ENCODE measurements at places on chromosomes 6 and 20.

DNA sequence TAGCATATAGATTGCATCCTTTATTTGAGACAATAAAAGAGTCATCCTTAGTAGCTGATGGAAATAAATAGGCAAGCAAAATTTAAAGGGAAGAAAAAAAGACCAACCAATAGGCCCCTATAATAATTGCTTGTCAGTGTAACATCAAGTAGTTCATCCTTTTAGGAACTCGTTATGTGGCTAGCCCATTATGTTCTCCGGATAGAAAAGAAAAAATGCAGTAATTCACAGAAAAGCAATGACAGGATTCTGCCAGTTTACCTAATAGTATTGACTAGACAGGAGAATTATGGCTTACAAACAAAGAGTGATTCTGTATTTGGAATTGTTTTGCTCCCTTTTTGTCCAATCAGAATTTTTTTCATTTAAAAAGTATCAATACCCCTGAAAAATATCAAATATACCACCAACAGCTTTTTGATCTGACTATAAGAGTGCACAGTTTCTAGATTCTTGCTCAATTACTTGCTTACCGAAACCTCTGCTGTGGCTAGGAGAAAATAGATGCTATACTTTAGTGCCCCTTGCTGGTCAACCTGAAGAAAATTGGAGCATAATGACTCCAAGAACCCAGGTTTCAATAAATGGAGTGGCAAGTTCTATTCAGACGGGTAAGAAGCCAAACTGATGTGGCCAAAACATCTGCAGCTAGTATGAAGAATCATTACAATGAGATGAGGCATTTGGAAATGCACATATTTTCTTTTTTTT, 91.5 kb upstream of the SASH1 start:
- DNase-seq: peak; percentile 63

DNA sequence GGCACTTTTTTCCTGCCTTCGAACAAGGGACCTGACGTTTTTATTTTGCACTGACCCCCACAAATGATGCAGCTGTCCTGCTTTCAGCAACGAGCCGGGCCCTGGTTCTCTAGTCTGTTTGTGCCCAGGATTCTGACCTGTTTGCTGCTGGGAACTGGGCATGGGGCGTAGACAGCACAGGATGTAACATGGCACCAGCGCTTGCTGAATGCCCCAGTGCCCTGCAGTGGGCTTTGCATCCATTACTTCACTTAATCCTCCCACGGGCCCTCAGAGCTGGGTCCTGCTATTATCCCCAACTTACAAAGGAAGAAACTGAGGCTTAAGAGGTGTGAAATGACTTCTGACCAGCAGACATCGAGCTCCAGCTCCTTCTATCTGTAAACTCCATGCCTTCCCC, 80.4 kb upstream of the PMEPA1 start:
- no peak for DNase-seq

DNA sequence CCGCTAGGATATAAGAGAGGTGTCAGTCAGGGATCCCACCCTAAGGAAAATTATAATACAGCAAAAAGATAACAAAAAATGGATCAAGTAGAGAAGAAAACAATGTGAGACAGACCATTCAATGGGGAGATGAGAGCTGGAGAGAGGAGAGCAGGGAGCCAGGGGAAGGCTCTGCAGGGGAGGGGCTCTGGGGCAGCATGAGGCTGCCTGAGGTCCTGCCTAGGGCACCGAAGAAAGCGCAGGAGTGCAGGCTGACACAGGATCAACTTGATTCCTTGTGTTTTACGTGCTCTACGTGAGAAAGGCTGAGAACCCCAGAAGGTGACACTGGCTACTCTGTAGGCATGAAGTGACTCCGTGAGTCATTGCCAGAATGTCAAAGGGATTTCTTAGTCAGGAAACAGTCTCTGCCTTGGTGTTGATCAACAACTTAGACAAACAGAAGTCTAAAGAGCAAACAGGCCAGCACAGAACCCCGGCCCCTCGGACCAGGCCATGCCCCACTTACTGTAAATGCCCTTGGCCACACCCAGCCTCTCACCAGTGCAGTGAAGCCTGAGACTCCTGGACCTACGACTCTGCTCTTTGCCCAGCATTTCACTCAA, 290.1 kb upstream of the PRDM1 start:
- no peak for DNase-seq

DNA sequence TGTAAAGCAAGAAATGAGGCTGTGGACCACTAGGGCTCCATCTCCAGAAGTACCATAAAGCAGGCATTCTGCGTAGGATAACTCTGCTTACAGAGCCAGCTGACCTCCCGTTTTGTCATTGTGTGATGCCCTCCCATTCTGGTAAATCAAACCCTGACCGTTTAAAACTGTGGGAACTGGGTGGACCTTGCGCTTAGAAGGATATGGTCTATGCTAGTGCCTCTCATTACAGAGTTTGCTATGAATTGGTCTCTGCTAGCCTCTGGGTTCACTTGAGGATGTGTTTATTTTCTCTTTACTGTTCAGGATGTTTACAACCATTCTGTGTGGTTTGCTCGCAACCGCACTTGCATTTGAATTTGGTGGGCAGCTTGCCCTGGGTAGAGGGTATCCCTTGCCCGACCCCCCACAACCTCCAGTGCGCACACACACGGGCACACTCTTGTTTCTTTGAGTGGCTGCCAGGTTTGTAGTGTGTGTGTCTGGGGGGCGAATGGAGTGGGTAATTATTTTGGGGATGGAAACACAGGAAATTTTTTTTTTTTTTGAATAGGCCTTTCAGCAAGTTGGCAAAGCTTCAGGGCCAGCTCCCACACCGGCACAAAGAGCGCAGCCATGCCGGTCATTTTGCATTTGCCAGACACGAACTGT, 198.3 kb downstream of the JARID2 start:
- DNase-seq: peak; percentile 32

GRCh38 chr6:158218467-158218866, 50.3 kb downstream of the GTF2H5 start:
- DNase-seq: no peak

- DNase-seq: peak; percentile 29
Measured at GRCh38 chr6:149217466-149217888, 100.0 kb upstream of the TAB2 start.

DNA sequence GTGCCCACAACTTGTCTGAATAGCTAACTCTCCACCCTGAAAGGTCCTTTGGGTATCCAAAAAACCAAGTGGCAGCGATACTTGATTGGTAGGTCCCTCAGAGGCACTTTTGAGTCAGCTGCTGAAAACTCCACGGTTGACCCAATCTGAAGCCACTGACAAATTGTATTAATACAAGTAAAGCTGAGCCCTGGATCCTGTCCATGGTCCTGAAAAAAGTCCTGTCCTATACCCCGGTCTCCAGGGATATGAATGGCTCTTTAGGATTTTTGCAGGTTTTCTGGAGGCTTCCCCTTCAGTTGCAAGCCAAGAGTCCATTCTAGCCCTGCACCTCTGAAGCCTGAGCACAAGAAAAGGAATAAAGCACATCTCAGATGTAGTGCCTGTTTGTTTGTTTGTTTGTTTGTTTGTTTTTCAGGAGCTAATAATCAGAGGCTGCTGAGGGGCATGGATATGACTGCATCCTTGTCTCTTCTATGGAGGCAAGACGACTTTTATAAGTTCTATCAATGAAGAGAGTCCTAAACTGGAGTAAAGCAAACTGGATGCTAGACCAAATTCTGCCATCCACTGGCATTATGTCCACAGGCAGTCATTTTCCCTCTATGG, 1.7 kb upstream of the SLC12A5 start:
- peak; percentile 44 for DNase-seq

DNA sequence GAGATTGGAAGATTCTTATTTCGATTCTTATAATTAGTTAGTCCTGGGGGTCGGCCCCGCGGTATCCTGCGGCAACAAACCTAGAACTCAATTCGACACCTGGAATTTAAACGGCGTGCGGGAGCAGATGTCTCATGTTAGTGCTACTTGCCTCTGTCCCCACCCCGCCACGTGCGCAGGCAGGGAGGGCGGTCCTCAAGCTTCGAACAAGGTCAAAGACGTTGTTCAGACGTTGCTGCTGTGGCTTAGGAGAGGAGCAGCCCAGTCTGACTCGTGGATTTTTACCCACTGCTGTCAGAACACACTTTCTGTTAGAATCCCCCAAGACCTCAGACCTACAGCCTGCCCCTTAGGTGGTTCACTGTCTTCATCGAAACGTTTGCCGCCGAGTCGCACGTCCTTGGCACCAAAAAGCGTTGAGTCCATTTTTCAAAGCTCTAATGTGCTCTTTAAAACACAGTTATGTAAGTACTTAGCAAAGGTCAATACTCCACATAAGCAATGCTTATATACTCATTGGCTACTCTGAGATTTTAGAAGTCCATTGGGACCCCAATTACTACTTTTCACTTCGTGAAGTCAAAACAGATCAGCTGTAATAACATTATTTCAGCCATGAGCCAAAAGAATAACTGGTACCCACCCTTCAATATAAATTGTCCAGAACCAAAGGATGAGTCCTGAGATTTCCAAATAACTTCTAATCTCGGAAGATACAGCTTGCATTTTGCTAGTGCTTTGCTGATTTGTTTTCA, 2.7 kb upstream of the C6orf62 start:
- peak; percentile 97 for DNase-seq

- no peak for DNase-seq
Measured at GRCh38 chr6:99409672-99410071, 15.4 kb downstream of the PNISR start.

DNA sequence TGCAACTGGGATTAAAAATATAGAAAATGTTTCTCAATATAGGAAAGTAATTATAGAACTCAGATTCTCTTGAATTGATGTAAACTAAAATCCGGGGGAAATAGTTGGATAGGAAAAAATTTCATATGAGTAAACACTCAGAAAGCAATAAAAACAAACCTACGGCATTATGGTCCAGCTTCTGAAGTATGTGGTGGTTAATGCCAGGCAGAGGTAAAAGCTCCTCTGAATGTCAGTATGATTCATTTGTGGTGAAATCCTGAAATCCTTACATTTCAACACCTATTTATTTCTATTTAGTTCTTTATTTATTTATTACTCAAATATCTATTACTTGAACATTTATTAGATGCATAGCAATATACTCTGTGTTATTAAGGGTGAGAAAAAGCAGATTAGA, 145.1 kb downstream of the RIMS1 start:
- no peak for DNase-seq

DNA sequence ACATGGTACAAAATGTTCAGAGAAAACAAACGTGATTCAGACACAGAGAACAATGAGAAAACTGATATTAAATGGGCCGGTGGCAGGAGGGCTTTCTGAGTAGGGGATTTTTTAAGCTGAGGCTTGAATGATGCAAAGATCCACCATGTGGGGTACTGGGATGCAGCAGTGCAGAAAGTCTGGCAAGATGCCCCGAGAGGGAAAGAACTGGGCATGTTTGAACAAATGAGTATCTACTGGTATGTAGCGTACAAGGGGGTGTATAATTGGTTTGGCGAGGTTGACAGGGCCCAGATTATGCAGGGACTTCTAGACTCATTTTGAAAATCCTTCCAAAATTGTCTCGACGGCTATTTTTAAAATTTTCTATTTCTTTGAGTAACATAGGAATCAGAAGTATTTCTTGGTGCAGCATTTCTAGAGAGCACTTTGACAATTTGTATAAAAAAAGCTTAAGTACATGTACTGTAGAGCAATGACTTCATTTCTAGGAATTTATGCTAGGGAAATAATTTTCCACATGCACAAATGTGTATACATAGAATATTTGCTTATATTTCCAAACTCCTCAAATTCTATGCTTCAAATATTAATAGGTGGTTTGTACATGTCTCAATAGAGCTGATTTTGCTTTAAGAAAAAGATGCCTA, 119.6 kb upstream of the DOK5 start:
- peak; percentile 5 for DNase-seq

GRCh38 chr6:133165235-133165634, 75.9 kb upstream of the EYA4 start:
- no peak for DNase-seq

- DNase-seq: peak; percentile 2
Measured at GRCh38 chr20:26276554-26277210, 580.0 kb upstream of the ZNF337 start.

- peak; percentile 88 for DNase-seq
Measured at GRCh38 chr6:129006724-129007514, 124.0 kb downstream of the LAMA2 start.

DNA sequence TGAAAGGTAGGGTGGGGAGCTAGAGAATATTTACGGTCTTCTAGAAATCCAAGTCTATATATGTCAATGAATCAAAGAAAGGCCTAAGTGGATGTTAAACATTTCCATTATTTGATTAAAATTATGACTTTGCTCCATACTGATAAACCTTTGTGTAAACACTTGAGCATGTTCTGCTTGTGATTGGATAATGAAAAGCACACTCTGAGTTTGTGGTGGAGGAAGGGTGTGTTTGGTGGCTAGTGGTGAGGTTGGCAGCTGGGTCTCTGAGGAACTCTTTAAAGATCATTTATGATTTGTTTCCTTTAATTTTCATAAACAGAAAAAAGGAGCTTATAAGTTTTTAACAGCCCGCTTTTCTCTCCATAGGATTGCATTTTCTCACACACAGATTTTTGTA, 84.7 kb downstream of the RFPL4B start:
- DNase-seq: no peak

- no peak for DNase-seq
Measured at GRCh38 chr6:63546697-63547096, 25.6 kb upstream of the LOC128125822 start.

DNA sequence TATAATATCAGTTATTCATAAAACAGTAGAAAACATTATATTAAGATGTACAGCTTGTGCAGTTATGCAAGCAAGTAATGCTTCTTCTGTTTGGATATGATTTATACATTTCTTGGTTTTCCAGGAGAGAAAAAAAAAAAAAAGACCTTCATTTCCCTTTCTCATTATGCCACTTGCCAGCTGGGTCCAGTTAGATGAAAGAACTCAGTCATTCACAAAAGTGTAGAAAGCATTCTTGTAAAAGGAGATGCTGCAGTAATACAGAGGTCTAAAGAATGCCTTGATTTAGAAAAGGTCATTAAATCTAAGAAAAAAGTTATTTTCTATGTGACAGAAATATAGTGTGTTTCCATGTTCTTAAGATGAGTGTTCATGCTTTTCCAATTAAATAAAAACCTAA, 7.4 kb downstream of the PDE7B start:
- no peak for DNase-seq

GRCh38 chr6:134537146-134537555, 219.2 kb upstream of the SGK1 start:
- no peak for DNase-seq
